ENCODE measurements at places on chromosomes 4 and X.

DNA sequence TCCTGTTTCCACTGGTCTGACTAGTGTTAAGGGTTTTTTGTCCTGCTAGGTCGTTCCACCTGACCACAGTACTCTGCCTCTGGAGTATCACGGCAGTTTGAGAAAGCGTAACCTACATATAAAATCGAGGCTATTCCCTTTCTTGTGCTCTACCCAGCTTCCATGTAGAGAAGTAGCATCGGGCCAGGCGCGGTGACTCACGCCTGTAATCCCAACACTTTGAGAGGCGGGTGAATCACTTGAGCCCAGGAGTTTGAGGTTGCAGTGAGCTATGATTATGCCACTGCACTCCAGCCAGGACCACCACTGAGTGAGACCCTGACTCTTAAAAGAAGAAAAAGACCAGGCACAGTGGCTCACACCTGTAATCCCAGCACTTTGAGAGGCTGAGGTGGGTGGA is 7.5 kb downstream of the PPEF1 start:
- no peaks in the 10 kb centered on the region for H3K4me1 ChIP-seq
- H3K4me3 ChIP-seq = no peak overlapping the region
- no peak for DNase-seq
- no peaks in the 10 kb centered on the region for H3K27me3 ChIP-seq

GRCh38 chr4:77449171-77449570 is 156.4 kb upstream of the CXCL13 start:
- H3K27ac ChIP-seq = no peak overlapping the region
- peaks cover 9% of the 10 kb centered on the region for H3K27me3 ChIP-seq
- no peaks in the 10 kb centered on the region for H3K36me3 ChIP-seq
- no peaks in the 10 kb centered on the region for H3K4me1 ChIP-seq
- DNase-seq = no peak

DNA sequence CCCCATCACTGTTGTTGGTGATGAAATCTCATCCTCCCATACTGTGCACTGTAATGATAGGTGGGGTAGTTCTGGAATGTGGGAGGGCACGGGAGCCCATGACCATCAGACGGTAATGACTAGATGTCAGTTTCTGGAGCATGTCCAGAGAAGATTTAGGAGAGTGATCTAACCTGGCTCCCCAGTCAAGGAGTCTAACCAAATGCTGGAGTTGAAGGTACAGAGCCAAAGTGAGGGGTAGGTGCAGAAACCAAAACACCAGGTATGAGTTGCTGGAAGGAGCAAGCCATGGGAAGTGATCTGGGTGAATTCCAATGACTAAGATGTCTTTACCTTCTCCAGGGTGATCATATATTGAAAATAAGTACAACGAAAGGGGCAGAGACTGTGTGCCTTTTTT is 296.9 kb downstream of the INPP4B start:
- no peak for DNase-seq
- H3K4me1 ChIP-seq = peaks cover 46% of the 10 kb centered on the region
- no peak overlapping the region for H3K4me3 ChIP-seq

DNA sequence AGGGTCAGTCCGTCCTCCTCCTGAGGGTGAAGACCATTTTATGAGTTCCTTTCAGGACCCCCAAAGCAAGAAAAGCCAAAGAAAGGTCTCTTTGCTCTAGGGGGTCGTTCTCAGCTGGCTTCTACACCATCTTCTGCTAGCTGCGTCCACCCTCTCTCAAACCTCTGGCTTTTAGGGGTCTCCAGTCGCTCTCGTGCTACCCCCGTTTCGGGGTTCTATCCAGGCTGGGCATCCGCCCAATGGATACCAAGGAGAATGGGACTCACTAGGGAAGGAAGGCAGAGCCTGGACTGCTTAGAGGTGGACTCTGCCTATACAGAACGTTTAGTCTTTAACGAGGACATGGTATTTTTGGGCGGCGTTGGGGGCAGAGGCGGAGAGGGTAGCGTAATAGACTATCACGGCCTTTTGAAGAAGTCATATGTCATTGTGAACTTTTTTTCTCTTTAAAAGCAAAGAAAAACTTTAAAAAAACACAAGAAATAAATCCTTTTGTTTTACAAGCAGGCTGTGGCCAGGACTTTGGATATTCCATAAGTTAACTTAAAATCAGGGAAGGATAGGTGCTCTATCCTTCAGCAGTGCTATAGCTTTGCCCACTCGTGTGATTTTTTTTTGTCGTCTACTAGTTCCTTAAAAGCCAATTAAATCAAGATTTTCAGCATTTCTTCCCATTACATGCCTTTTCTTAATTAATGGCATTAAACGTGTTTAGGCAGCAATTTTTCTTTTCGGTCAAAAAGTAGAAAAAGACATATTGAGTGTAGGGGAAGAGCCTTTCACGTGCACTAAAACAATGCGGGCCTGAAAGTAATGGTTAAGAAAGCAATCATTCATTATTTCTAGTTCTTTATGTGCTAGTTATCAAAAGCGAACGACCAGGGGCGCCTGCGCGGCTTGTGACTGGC is 7.2 kb upstream of the PITX2 start:
- H3K36me3 ChIP-seq = peaks cover 6% of the 10 kb centered on the region
- H3K27me3 ChIP-seq = peaks cover 87% of the 10 kb centered on the region
- no peak overlapping the region for H3K4me3 ChIP-seq
- H3K27ac ChIP-seq = peak overlapping the region; percentile 64
- DNase-seq = no peak

- no peak overlapping the region for H3K27ac ChIP-seq
- no peak overlapping the region for H3K4me3 ChIP-seq
- DNase-seq = no peak
- H3K4me1 ChIP-seq = no peaks in the 10 kb centered on the region
- H3K27me3 ChIP-seq = no peaks in the 10 kb centered on the region
These were observed 339.7 kb upstream of the NWD2 start for GRCh38 chr4:36904823-36905222.

DNA sequence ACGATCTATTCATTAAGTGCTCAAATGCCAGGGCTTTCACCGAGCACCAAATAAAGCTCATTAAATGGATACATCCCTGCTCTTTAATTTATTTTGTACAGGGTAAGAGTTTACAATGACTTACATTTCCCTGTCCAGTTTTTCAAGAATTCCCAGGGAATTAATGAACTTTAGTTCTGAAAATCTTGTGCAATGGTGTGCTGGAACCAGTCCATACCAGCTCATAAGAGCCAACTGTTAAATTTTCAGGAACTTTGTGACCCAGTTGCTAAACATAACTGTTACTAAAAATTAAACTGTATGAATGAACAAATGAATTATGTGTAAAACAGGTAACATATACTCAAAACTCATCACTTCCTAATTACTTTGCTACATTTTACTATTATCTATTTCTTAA is 191.7 kb upstream of the RASGEF1B start:
- H3K4me3 ChIP-seq = no peak overlapping the region
- no peak overlapping the region for H3K27ac ChIP-seq
- DNase-seq = no peak

DNA sequence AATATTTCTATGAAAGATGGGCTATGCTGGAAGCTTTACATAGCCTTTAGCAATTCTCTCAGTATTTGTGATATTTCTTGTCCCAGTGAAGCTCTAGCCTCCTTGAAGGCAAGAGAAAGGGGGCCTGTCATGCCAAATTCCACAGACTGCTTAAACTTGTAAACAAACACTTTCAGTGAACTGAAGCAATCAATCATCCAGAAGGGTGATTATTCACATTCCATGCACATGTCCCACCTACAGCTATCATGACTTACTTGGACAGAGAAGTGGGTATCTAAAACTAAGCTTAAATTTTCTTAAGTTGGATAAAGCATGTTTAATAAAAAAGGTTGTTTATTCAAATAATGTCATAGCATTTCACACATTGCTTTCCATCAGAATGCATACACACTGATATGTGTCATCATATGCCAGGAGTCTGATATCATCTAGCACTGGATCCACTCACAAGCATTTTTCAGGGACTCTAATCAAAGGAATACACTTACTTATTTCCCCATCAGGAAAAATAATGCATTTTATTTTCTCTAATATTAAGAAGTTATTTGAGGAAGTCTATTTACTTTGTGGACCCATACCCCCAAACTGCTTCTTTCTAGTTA is 1.2 kb upstream of the FSTL5 start:
- no peak overlapping the region for H3K4me3 ChIP-seq
- no peak for DNase-seq
- no peak overlapping the region for H3K27ac ChIP-seq
- no peaks in the 10 kb centered on the region for H3K36me3 ChIP-seq
- H3K27me3 ChIP-seq = peaks cover 2% of the 10 kb centered on the region

Data from activated CD4-positive, alpha-beta T cell treated with anti-CD3 and anti-CD28 coated beads, Interleukin-2, amount 10 ng/mL, durations not matched to agents 7 days and 5 days (primary cell).